ENCODE measurements at places on chromosomes 16 and 17. TPM values are rescaled to one million over a fixed set of nuclear protein-coding genes. Genes with fewer than 3 reads are reported as not detected.

The SEPTIN1 gene
- 6.0 TPM for total RNA-seq

The ORC6 gene
- total RNA-seq: 10.3 TPM

The MRPS23 gene
- 27.2 TPM for total RNA-seq

The CDIPT gene
- total RNA-seq: 53.1 TPM

The MPO gene
- total RNA-seq: not detected

The ADCY9 gene
- 41.8 TPM for total RNA-seq

The HOXB1 gene
- not detected for total RNA-seq

The PRDM7 gene
- not detected for total RNA-seq

The SLC12A3 gene
- not detected for total RNA-seq

The FMNL1 gene
- total RNA-seq: 7.4 TPM

The PRSS21 gene
- 0.58 TPM for total RNA-seq

The MTHFSD gene
- 30.4 TPM for total RNA-seq

The SLC47A2 gene
- 0.65 TPM for total RNA-seq

The HAS3 gene
- 19.4 TPM for total RNA-seq
